Upper lobe of left lung (tissue), 6 donors: ENCODE measurements at places on chromosomes 4 and X. TPM values are rescaled to one million over a fixed set of nuclear protein-coding genes. Genes with fewer than 3 reads are reported as not detected.

Gene ITIH6
- total RNA-seq: not detected

Gene RTL9
- under 0.01 TPM for total RNA-seq

DNA sequence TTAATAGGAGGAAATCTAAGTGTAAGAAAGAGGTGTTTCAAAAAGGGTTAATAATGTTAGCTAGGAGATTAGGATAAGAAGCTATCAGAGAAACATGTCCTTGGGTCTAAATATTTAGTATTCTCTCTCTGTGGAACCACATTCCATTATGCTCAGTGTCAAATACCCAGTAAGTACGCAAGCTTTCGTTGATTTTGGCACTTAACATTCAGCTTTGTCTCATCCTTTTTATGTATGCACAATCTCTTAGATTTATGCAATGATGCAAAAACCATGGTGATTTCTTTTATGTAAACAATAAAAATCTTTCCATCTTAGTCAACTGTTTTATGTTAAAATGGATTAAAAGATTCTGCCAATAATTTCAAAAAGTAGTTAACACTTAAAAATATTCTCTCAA lies 129.2 kb downstream of the KLHL13 start:
- no peak for DNase-seq

- DNase-seq: no peak
Measured at GRCh38 chr4:48375651-48376304, 34.4 kb downstream of the SLAIN2 start.
